ENCODE measurements at places on chromosomes 4 and X.

GRCh38 chr4:102525504-102525903 is 24.3 kb downstream of the NFKB1 start:
- no peak for DNase-seq

DNA sequence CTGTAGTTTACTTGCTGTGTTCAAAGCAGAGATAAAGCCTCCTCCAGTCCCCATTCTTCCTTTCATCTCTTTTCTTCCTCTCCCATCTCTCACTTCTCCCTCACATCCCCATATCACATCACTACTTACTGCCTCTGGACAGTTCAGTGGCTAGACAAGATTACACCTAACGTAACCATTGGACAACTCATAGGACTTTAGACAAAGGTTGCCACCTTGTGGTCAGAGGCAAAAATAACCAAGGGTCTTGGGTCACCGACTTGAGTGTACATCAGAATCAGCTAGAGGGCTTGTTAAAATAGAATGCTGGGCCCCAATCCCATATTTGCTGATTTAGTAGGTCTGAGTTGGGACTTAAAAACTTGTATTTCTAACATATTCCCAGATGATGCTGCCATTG is 109.3 kb upstream of the DGKK start:
- peak; percentile 68 for DNase-seq

DNA sequence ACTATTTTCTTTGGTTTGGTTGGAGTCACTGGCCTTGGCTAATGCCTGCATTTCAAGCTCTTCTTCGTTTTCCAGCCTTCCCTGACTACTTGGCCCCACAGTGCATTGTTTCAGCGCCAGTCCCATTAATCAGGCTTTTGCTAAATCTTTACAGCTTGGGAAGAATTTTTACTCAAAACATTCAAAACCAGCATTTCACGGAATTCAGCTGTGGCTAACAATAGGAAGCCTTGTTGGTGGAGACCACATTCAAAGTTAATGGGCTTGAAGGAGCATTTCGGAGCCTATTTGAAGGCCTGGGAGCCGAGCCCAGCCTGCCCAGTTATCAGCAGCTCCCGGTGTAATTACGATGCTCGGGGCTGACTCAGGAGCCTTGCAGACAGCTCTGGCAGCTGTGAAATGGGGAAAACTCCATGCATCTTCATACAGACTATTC is 30.8 kb upstream of the VCX2 start:
- DNase-seq: no peak

DNA sequence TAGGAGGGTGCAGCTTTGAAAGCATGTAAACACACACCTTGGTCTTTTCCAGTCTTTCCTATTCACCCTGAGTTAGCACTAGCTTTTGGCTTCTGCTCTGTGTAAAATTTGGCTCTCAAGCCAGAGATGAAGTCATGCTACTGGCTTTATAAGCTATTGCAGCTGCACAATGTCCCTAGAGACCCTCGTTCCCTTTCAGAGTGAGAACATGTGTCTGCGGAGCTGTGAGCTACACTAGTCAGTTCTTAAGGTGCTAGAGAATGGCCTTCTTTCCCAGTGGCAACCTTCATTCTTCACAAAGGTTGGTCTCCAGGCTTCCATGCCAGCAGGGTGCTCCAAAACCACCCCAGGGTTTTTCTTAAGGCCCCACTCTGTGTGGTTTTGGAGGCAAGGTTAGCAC is 199.1 kb downstream of the SPATA18 start:
- DNase-seq: peak; percentile 59

DNA sequence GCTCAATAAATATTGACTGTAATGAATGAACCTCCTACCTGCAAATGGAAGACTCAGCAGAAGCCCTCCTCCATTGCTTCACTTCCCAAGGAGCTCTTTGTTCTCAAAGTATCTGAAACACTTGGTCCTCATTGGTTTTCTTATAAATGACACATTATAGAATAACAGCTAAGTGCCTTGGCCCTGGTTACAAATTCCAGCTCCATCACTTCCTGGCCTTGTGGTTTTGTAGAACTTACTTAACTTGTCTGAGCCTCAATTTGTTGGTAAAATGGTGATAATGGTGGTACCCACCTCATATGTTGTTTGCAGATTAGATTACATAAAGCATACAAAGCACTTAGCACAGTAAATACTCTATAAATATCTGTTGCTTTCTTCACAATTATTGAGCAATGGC is 25.2 kb upstream of the SMIM20 start:
- DNase-seq: no peak
